ENCODE measurements at places on chromosomes 4 and X.

DNA sequence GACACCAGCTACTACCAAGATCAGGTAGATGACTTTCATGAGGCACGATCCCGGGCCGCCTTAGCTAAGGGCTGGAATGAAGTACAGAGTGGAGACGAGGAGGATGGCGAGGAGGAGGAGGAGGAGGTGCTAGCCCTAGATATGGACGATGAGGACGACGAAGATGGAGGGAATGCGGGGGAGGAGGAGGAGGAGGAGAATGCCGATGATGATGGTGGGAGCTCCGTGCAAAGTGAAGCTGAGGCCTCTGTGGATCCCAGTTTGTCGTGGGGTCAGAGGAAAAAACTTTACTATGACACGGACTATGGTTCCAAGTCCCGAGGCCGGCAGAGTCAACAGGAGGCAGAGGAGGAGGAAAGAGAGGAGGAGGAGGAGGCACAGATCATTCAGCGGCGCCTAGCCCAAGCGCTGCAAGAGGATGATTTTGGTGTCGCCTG is 481 bp downstream of the UTP3 start:
- no peak for DNase-seq

DNA sequence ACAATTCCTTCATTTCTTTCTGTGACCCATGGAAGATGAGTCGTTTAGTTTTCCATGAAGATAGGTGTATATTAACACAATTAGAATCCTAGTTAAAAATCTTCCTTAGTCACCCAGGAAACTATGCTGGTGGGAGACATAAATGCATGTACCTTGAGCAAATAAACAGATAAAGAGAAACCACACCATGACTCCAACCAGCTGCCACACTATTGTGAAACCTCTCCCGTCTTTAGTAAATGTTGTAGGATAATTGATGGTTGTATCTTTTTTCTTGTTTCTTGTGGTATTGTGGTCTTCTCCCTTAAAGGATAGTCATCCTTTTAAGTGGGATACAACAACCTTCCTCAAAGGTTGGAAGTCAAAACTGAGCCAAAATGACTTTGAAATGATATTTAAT is 103.8 kb upstream of the LEF1 start:
- DNase-seq = no peak

GRCh38 chr4:107734120-107734519 is 14.1 kb upstream of the PAPSS1 start:
- DNase-seq = no peak

- no peak for DNase-seq
These were observed 14.2 kb upstream of the ANKRD17 start for GRCh38 chr4:73272816-73273215.

DNA sequence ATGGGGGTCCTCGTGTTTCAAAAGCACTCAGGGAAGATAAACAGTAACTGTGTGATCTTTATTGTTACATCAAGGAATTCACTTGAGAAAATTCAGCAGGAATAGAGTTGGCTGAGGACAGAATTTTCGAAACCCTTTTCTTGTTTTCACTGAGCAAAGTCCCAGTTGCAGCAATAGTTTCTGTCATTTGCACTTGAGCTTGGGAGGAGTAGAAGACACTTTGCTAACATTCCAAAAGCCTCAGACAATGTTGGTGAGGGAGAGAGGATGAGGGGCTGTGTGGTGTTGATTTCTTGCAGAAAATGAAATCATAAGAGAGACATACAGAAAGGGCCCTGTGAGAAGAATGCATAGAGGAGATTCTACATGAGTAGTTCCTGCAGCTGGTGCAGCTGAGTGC is 151.9 kb upstream of the DIPK2B start:
- DNase-seq = no peak

DNA sequence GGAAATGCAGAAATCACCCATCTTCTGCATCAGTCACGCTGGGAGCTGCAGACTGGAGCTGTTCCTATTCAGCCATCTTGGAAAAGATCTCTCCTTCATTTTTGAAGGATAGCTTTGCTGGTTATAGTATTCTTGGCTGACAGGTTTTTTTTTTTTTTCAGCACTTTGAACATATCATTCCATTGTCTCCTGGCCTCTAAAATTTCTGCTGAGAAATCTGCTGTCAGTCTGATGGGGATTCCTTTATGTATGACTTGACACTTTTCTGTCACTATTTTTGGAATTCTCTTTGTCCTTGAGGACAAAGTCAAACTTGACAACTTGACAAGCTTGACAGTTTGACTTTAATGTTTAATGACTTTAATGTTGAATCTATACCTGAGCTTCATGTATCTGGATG is 16.8 kb downstream of the HPGDS start:
- DNase-seq = no peak

DNA sequence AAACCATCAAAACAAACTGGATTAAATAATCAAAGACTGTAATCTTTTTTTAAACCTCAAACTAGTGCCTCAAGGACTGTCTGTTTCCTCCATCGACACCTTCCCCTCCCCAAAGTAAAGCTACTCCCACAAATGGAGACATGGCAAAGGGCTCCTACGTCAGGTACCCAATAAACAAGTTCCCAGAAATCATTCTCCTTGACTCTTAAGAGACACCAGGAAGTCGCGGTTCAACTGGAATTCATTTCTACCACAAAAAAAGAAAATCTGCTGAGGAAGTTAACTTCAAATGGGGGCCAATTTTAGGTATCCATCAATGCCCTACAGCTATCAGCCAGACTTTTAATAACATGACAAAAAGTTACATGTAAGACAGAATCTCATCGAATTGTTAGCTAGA is 2.5 kb downstream of the RPS4X start:
- DNase-seq = no peak

DNA sequence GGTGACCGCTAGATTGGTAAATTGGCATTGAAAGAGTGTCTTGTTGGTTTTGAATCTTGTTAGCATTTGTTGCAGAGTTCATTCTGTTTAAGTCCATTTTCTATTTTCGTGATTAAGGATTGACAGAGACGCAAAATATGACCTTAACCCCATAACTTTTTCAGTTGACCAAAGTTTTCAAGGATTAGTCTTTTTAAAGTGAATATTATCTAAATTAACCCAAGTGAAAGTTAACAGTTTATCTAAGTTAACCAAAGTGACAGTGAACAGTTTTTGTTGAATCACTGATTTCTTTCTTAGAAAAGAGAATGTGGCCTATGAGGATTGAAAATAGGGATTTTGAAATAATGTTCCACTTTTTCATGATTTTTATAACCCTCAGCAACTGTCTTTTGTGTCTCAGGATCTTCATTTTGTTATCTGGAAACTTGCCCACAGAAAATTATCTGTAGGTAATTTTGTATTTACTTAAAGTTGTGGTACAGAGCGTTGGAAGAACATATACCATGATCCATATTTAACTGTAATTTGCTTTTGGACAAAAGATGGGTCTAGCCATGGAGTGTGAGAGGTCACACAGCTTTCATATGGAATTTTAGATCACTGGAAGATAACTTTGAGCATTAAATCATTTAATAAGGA is 3.3 kb downstream of the CPEB2 start:
- DNase-seq = no peak

- DNase-seq = no peak
These were observed 5.4 kb upstream of the SOWAHD start for GRCh38 chrX:119753001-119753400.

DNA sequence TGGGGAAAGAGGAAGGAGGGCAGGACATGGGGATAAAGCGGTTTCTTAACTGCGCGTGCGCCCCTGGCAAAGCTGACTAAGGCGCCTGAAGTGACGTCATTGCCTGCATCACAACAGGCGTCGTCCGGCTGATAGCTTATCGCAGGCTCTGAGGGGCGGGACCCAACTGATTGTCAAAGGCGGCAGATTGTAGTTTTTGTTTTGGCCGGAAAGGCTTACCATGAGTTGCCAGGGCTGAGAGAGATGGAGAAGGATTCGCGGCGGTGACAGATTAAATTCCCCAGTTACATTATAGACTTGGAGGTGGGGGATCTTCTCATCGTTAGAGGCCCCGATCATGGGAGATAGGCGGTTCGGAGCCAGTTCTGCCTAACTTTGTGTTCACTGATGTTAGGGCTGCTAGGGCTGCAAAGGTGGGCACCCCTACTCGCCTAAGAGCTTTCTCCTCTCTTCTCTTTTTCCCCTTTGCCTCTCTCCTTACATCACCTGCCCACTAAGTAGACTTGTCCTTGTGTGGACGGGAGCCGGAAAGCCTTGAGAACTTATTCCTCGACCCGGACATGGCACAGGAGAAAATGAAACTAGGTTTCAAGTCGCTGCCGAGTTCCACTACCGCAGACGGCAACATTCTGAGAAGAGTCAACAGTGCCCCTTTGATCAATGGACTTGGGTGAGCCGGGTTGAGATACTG is 148.9 kb upstream of the PLAC1 start:
- peak; percentile 76 for DNase-seq

- DNase-seq = no peak
These were observed 129.0 kb downstream of the DCTD start for GRCh38 chr4:182788201-182788600.

- no peak for DNase-seq
These were observed 22.8 kb upstream of the ARHGAP24 start for GRCh38 chr4:85452058-85452731.

DNA sequence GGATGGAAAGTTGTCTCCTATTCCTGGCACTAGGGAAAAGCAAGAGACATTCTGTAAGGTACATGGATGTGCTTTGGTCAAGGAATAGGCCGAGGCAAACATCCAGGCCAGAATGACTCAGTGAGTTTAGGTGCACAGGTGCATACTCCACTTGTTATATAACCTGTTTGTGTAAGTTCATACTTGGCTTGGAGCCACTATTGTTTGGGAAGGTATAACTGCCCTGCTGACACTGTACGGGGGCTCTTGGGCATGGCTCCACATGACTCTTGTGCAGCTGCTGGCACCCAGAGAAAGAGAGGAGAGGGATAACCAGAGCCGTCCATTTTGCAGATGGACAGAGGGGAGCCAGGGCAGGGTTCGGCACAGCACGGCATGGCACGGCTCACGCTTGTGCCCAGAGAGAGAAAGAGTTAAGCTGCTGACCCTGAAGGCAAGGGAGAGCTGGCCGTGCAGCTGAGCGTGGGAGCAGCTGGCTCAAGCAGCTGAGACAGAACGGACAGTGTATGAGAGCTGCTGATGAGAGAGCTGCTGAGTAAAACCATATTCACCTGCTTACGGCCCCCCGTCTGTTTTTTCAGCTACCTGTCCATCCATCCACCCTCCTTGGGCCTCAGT is 98.0 kb downstream of the SLC2A9 start:
- DNase-seq = no peak

- no peak for DNase-seq
These were observed 905.4 kb upstream of the NDST4 start for GRCh38 chr4:116018831-116019230.

- no peak for DNase-seq
These were observed 8.4 kb downstream of the RPL39 start for GRCh38 chrX:119783026-119783425.

DNA sequence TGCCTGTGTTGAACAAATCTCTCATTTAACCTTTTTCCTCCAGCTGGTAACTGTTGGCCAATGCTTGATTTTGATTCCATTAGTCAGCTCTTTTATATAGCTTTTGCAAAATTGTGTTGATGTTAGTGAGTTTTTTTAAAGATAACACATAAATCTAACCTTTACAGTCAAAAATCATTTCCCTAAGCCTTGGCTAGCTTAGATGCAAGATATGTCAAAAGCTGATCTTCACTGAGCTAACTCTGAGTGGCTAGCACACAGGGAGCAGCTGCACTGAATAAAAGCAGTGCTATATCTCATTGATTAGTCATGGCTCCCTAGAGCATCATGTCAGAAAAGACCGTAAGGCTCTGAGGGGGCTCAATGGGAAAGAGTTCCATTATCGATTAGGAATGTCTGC is 78.7 kb downstream of the PPARGC1A start:
- no peak for DNase-seq

DNA sequence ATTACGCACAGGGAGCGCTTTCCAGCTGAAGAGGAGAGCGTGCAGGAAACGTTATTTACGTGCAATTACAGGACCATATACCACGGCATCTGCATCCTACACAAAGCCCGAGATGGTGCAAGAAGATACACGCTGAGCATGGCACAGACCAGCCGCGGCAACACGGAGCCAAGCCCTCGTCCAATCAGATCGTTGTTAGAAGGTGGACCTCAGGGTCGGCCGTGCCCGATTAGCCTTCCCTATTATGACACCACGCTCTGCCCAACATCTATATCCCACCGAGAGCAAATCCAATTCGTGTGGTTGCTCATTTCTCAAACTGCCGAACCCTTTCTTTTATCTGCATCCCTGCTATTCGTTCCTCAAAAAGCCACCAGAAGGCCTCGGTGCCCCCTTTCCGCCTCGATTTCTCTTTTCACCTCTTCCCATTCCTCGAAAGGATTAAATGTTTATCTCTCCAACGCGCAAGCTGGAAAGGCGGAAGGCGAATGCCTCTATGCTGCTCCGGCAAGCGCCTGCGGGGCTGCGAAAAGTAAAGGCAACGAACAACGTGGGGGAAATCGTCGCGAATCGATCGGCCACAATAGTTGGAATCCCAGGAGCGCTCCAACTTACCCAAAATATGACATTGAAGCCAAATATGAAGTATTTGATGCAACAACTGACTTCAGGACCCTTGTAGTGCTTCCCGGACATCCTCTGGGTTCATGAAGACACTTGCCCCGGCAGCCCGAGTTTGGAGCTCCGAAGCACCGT is 702 bp downstream of the TSPAN5 start:
- DNase-seq = peak; percentile 15

- DNase-seq = no peak
These were observed 82.5 kb downstream of the HPRT1 start for GRCh38 chrX:134542485-134542884.

DNA sequence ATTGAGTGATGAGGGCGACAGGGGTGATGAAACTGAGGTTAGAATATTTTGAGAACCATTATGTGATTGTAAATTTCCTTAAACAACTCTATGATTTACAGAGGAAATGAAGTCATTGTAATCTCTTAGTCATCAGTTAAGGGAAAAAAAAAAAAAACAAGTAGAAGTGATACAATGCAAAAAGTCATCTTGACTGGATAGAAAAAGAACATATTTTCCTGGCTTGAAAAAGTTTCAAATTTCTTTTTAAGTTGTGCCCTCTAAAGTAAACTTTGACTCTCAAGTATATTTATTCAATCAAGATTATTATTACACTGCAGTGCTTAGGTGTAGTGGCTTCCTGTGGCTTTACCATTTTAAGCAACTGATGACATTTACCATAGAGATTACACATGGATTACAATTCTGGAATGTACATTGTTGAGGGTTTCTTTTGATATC is 40.6 kb downstream of the GABRB1 start:
- no peak for DNase-seq

- no peak for DNase-seq
These were observed 39.4 kb downstream of the INTU start for GRCh38 chr4:127672111-127672510.

DNA sequence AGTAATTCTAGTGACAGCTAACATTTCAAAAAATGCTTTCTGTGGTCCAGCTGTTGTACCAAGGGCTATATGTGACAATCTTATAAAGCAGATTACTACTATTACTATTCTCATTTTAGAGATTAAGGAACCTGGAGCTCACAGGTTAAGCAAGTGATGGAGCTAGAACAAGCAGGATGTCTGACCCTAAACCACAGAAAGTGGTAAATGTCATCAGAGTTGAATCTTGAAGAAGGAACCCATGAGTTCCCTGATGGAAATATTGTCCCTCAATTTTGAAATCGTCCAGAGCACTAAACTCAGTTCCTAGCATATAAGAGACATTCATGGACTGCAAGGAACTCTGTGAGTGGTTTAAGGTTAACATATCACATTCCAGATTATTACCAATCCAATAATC is 214.0 kb downstream of the APBB2 start:
- no peak for DNase-seq

GRCh38 chrX:8815460-8816065 is 14.4 kb upstream of the FAM9A start:
- DNase-seq = no peak
